ENCODE measurements at places on chromosomes 7 and 10.
A peak's percentile ranks its signal among the peaks of the same experiment; 100 is the strongest.

- no peak for DNase-seq
Observed at GRCh38 chr7:18780266-18780665, 284.7 kb downstream of the HDAC9 start.

GRCh38 chr10:46543466-46544377, 12.7 kb downstream of the GPRIN2 start:
- peak; percentile 3 for DNase-seq

- no peak for DNase-seq
Observed at GRCh38 chr7:118245267-118246040, 20.9 kb downstream of the ANKRD7 start.

DNA sequence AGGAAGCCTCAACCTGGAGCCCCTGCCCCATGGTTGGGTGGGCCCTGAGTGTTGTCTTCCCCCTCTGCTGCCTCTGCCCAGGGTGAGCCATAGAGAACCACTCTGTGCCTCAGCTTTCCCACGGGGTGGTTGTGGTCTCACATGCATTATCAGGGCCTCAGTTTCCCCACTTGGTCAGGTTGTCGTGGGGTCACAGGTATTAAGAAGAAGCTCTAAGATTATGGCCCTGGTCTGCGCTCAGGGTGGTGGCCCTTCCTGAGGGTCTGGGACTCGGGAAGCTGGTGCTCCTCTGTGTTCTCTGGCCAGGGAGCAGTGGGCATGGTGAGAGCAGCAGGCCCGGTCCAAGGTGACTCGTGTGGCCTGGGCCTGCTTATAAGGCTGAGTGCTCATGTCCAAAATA, 17.8 kb downstream of the LRRC27 start:
- no peak for DNase-seq

- DNase-seq, result no peak
Observed at GRCh38 chr10:69375307-69376151, 41.2 kb downstream of the TACR2 start.

- no peak for DNase-seq
Observed at GRCh38 chr7:149768931-149769330, 4.5 kb downstream of the ZNF467 start.

DNA sequence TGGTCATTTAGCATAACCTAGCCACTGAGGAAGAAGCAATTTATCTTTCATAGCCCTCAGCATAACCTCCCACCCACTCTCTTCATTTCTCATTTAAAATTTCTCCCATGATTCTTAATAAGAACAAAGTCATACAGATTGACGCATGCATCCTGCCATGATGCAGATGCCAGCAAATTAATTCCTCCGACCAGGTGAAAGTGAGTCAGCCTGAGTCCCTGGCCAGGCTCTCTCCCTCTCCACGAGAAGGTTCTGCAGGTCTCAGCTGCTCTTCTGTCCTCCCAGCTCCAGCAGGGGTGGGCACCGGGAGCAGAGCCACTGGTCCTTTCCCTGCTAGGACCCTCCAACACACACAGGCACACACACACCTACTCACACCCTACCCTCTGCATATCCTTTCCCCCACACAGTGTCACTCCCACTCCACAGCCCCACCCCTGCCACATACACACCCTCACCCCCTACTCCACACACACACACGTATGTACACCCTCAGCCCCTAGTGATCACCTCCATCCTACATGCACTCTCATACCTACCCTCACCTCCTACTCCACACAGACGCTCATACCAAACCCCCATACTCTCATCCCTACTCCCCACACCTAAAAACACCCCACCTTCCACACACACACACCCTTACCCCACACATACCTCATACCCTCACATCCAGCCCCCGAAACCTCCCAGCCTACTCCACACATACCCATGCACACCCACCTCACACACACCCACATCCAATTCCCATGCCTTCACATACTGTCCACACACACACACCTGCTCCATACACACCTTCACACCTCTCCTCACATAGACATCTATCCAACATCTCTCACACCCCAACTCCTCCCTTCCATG, 78.0 kb downstream of the FAM13C start:
- no peak for DNase-seq

- DNase-seq, result no peak
Observed at GRCh38 chr7:144063710-144064109, 5.9 kb upstream of the OR2A25 start.

All from activated T-helper 1 cell treated with anti-CD3 and anti-CD28 coated beads, Interleukin-2, amount 50 U/mL, for 16 hours (primary cell).